ENCODE measurements at places on chromosomes 6 and 20.
A peak's percentile ranks its signal among the peaks of the same experiment; 100 is the strongest.

DNA sequence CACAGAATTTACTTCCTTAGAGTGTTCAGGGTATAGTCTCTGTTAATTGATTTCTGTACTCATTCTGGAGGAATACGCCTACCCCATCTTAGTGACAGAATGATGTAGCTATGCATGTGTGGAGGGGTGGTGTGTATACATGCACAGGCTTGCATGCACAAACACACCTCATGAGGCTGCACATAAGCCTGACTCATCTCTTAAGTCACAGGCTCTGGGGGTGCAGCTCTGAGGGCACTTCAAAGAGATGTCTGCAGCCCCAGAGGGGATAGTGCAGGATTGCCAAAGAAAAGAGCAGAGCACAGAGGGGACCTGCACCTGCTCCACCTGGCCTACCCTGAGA, 24.6 kb downstream of the TBX18 start:
- no peak for DNase-seq

DNA sequence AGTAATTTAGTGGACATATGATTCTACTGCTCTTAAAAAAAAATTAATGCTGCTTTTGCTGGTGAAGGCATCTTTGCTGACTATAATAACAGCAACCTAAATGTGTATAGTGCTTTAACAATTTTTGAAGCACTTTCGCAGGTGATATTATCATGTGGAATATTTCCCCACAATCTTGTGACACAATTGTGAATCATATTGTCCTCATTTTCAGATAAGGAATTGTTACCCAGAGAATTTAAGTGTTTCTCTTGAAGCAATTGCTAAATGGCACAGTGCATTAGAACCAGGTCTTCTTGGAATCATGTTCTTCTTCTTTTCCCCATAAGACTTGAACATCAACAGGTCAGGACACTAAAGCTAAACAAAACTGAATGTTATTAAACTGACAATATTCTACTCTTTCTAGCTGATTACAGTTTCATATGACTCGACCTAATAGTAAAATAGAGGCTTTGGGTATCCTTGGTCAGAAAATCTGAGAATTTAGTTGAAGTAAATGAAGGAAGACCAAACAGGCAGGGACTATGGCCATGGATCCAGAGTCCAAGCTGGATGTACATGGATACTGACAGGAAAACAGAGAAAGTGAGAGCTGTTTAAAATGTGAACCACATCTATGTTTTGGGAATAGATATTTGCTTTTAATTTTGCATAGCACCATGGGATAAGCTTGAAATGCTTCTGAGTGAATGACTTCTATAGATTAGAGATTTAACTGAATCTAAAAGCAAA, 121.8 kb upstream of the SLC35B3 start:
- DNase-seq: no peak

GRCh38 chr20:4730780-4731179, 9.1 kb downstream of the PRND start:
- DNase-seq: no peak

- peak; percentile 87 for DNase-seq
These were observed 4.7 kb upstream of the MRGBP start for GRCh38 chr20:62791301-62792181.

DNA sequence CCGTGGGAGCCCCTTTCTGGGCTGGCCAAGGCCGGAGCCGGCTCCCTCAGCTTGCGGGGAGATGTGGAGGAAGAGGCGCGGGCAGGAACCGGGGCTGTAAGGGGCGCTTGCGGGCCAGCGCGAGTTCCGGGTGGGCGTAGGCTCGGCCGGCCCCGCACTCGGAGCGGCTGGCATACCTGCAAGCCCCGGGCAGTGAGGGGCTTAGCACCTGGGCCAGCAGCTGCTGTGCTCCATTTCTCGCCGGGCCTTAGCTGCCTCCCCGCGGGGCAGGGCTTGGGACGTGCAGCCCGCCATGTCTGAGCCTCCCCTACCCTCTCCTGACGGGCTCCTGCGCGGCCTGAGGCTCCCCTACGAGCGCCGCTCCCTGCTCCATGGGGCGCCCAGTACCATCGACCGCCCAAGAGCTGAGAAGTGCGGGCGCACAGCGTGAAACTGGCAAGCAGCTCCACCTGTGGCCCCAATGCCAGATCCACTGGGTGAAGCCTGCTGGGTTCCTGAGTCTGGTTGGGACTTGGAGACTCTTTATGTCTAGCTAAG, 82.8 kb upstream of the E2F3 start:
- DNase-seq: no peak

DNA sequence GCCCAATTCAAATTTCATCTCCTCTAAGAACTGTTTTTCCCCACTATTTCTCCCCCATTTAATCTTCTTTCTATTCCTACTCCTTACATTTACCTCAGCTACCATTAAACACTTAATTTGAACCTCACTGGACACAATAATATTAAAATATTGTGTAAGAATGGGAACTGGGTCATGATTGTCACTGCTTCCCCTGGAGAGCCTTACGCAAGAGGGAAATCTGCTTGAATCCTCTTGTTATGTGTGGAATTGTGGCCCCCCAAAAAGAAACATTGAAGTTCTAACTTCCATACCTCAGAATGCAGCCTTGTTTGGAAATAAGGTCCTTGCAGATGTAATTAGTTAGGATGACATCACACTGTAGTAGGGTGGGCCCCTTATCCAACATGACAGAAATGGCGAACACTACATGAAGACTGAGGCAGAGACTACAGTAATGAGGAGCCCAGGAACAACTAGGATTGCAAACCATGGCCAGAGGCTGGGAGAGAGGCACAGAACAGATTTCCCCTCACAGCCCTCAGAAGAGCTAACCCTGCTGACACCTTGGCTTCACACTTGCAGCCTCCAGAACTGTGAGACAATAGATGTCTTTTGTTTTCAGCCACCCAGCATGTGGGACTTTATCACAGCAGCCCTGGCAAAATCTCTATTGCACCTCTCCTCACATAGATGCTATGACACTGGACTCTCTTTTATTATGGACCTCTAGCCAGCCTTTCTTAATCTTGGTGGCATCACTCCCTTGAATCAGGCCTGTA, 29.9 kb downstream of the HIVEP2 start:
- DNase-seq: no peak

- no peak for DNase-seq
These were observed 2.7 kb upstream of the TRERF1 start for GRCh38 chr6:42454428-42454791.

- no peak for DNase-seq
These were observed 100.3 kb downstream of the GJA1 start for GRCh38 chr6:121535777-121536176.

GRCh38 chr20:36298795-36299339, 7.3 kb upstream of the DLGAP4 start:
- DNase-seq: no peak

- peak; percentile 24 for DNase-seq
These were observed 56.3 kb upstream of the TULP1 start for GRCh38 chr6:35569011-35569461.

GRCh38 chr6:80321011-80321410, 214.5 kb downstream of the BCKDHB start:
- no peak for DNase-seq

GRCh38 chr20:48025051-48025515, 239.8 kb upstream of the SULF2 start:
- DNase-seq: no peak

DNA sequence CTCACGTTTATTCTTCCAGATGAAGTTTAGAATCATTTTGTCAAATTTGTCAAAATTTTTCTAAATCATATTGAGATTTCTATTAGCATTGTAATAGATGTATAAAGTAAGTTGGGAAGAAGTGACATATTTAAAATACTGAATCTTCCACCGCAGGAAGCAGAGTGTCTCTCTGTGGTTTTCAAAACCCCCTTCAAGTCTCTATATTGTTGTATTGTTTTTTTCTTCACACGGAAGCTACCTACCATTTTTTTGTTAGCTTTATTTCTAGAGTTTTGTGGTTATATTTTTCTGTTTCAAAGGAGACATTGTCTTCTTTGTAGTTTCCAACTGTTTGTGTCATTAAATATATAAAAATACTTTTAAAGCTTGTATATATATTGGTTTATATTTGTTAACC, 188.6 kb downstream of the ZDHHC14 start:
- DNase-seq: peak; percentile 47

- no peak for DNase-seq
These were observed 12.9 kb upstream of the CCN6 start for GRCh38 chr6:112040956-112041355.

DNA sequence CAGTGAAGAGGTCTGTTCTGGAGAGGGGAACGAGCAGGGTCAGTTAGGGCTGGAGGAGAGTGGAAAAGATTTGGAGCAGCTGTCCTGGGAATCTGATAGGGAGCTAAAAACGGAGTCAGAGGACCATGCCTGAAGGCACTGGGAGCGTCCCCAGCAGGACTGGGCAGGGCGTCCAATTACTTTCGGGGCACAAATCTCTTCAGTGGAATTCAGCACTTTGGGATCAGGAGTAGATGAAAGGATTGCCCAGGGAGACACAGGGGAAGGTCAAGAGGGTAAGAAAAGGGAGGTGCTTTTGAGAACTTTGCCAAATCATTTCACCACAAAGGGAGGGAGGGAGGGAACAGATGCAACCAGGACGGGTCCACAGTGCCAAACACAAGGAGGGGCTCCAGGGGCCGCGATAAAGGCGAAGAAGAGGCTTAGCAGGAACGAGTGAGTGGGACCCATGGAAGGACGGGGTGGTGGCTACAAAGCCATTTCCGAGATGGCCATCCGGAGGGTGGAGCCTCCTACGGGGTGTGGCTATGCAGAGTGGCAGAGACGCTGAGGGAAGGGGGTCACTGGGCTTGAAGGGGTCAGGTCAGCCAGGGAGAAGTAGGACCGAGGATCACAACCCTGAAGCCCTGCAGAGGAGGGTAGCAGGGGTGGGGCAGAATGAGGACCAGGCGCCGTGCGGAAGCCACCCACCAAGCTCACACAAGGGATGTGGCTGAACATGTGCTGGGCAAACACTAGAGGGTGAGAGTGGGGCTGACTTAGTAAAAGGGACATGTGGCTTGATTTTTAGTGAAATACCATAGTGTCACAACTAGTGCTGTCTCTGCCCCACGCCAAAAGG, 180.0 kb upstream of the RREB1 start:
- DNase-seq: no peak

- DNase-seq: no peak
These were observed 18.4 kb upstream of the BEND6 start for GRCh38 chr6:56936466-56936865.

- DNase-seq: no peak
These were observed 74.0 kb upstream of the PIM1 start for GRCh38 chr6:37095997-37096396.

DNA sequence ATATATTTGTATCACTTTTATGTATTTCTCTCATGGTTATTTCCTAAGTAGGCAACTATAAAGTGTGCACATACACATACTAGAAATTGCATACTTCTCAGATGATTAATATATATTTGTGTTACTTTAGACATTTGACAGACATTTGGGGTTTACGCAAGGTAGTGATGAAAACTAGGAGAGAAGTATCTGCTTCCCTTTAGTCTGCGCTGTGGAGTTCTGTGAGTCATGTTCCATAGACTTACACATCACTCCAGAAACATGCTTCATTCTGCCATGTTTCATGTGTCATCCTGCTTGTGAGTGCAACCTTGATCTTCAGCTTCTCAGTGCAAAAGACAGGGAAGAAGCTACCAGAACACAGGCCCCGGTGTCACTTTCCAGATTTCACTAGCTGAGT, 200.7 kb upstream of the BMP2 start:
- DNase-seq: no peak

All from hematopoietic multipotent progenitor cell (in vitro differentiated cells).